ENCODE measurements at places on chromosomes 7 and 10. TPM values are rescaled to one million over a fixed set of nuclear protein-coding genes. Genes with fewer than 3 reads are reported as not detected.
A peak's percentile ranks its signal among the peaks of the same experiment; 100 is the strongest.

GRCh38 chr10:124518366-124518765 is 56.7 kb downstream of the LHPP start:
- no peak for DNase-seq

Gene VPS37D
- polyA plus RNA-seq, result 2.3 TPM

Gene WDR91
- polyA plus RNA-seq, result 37.8 TPM

DNA sequence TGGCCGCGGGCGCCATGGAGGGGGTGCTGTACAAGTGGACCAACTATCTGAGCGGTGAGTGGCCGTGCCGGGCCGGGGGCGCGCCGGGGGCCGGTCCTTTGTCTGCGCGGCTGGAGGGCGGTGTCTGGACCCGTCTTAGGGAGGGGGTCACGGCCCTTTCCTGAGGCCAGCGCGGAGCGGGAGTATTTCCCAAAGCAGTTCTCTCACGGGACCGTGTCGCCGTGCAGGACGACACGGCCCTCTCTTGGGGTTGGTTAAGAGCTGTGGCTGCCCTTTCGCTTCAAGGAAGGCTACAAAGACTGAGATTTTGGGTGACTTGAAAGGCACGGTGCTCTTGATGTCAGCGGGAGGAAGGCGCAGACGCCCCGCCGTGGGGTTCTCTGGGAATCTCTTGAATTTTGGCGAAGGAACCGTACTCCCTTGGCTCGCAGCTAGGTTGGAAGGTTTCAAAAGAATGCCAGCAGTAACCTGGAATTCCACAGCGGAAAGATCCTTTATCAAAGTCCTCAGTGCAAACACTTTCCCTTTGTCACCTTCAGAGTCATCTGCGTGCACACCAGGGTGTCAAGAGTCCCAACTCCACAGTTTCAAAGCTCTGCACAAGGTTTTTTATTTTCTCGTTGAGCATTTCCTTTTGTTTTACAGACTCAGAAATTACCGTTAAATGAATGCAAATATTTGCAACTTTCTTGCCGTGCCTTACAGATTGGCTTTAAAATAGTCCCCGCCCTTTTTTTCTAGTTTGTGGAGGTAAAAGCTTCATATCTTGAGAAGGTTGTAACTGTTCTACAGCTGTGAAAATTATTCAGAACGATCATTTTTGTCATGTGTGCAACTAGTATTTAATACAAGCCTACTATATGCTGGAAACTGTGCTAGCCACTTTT is 780 bp downstream of the PLEKHA8 start:
- DNase-seq, result peak; percentile 54

Gene ASZ1
- not detected for polyA plus RNA-seq

GRCh38 chr10:22053048-22053447 is 49.5 kb upstream of the DNAJC1 start:
- DNase-seq, result no peak

- DNase-seq, result no peak
Observed at GRCh38 chr10:96585736-96586418, 935 bp downstream of the TM9SF3 start.

Gene ANLN
- 2.3 TPM for polyA plus RNA-seq

DNA sequence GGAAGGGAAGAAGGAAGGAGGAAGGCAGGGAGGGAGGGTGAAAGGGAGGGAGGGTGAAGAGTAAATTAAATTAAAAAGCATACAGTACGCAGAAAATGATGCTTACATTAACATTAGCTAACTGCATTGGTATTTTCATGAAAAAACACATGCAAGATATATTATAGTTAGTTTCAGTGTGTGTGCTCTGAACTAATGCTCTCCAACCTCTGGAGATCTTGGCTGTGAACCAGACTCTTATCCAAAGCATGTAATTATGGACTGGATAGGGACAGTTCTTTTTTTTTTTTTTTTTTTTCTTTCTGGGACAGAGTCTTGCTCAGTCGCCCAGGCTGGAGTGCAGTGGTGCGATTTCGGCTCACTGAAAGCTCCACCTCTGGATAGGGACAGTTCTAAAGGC is 357.0 kb downstream of the FRMD4A start:
- DNase-seq, result no peak

- no peak for DNase-seq
Observed at GRCh38 chr7:150956395-150957132, 21.6 kb downstream of the KCNH2 start.

GRCh38 chr7:16747102-16747501 is 6.5 kb upstream of the TSPAN13 start:
- DNase-seq, result no peak

DNA sequence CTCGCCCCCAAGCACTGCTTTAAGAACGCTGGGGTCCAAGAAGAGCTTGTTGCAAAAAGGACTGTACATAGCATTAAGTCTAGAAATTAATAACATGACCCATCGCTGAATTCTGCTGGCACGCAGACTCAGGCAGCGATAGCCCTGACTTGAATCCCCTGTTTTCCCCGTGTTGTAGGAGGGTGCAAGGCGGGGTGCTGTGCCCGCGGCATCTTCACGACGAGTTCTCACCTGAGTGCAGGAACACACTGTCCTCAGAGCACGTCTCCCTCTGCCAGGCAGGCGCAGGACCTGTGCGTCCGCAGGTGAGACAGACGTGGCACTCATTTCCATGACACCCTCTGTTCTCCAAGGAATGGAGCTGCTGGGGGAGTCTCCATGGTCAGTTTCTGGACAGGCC is 243.2 kb downstream of the TCERG1L start:
- no peak for DNase-seq

DNA sequence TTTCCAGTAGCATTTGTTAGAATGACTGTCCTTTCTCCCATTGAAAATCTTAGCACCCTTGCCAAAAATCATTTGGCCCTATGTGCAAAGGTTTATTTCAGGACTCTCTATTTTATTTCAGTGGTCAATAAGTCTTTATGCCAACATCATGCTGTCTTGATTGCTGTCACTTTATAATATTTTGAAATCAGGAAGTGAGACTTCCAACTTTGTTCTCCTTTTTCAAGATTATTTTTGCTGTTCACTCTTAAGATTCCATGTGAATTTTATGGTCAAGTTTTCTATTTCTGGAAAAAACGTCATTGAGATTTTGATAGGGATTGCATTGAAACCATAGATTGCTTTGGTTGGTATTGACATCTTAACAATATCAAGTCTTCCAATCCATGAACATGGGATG is 65.1 kb downstream of the PAXIP1 start:
- DNase-seq, result no peak

- peak; percentile 88 for DNase-seq
Observed at GRCh38 chr10:60944058-60944909, at the start of gene RHOBTB1. TSS of gene RHOBTB1 (minus strand) at chr10:60944185. CDS start at chr10:60911542, 32,643 bp downstream.

DNA sequence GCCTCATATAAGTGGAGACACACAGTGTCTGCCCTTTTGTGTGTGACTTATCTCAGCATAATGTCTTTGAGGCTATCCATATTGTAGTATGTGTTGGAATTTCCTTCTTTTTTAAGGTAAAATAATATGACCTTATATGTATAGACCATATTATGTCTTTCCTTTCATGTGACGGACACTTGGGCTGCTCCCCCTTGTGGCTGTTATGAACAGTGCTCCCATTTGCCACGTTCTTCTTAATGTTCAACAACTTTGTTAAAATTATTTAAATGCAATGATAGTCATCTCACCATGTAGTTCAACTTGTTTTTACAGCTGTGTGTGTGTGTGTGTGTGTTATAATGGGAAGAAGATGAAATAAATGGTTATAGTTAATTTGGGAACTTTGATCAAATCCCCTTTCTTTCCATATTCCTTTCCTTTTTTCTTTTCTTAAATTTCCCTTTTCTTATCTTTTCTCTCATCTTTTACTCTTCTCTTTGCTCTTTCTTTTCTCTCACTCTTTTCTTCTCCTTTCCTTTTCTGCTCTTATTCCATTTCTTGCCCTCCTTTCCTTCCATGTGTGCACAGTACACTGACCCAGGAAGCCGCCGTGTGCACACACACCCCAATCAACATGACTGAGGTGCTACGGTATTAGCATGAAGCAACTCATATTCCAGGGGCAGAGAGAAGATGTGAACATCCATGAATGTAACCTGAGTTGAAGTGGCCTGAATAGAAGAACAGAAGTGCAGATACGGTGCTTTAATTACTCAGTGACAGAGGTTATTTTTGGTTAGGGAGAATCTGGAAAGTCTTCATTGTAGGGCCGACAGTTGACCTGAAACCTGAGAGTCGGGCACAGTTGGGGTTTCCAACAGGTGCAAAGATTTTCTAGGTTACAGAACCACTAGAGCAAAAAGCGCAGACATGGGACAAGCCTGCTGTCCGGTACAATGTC is 596.6 kb downstream of the SDK1 start:
- DNase-seq, result no peak

GRCh38 chr7:18287482-18287881 is 208.1 kb upstream of the HDAC9 start:
- DNase-seq, result no peak

Gene NPY4R2
- polyA plus RNA-seq, result not detected

Gene PITX3
- 0.13 TPM for polyA plus RNA-seq

GRCh38 chr10:7956508-7956907 is 98.0 kb upstream of the GATA3 start:
- DNase-seq, result no peak

DNA sequence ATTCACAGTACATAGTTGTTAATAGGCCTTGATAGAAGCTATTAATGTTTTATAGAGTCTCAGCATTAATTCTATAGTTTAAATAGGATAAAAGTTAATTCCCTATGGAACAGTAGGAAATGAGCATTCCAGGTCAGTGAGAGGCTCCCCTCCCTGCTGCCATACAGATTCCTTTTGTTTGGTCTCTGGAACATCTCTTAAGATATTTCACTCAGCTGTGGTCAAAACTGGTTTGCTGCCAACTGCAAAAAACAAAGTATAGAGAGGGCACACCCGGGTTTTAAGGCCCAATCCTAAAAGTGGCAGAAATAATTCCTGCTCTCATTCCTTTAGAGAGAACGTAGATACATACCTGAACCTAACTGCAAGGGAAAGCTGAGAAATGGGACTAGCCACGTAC is 51.3 kb downstream of the MDFIC start:
- no peak for DNase-seq

- peak; percentile 75 for DNase-seq
Observed at GRCh38 chr7:20786779-20787659, at the start of gene SP8. TSS of gene SP8 (minus strand) at chr7:20786886. CDS start at chr7:20786798, 88 bp downstream.

Gene TBATA
- not detected for polyA plus RNA-seq

GRCh38 chr10:21980691-21981090 is 22.8 kb downstream of the DNAJC1 start:
- DNase-seq, result no peak

DNA sequence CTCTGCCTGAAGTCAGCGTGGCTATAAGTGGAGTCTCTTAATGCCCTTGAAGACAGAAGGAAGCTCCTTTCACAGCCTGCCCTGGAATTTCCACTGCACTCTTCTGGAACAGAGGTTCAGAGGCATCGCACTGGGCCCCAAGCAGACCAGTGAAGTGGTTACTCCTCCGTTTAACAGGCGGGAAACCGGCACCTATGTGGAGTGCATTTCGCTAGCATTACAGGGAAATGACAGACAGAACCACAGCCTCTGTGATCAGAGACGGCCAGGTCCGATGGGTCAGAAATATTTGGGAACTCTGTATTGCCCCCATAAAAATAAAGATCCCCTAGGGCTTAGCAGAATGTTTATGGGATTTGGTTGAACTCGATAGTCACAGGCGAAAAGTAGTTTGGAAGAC is 406.9 kb upstream of the PRKCQ start:
- no peak for DNase-seq

GRCh38 chr7:74656441-74656836 is 1.1 kb upstream of the GTF2I start:
- DNase-seq, result peak; percentile 81

- DNase-seq, result no peak
Observed at GRCh38 chr7:155230169-155230593, 67.5 kb upstream of the INSIG1 start.

- DNase-seq, result no peak
Observed at GRCh38 chr7:4386190-4386589, 295.9 kb upstream of the FOXK1 start.

DNA sequence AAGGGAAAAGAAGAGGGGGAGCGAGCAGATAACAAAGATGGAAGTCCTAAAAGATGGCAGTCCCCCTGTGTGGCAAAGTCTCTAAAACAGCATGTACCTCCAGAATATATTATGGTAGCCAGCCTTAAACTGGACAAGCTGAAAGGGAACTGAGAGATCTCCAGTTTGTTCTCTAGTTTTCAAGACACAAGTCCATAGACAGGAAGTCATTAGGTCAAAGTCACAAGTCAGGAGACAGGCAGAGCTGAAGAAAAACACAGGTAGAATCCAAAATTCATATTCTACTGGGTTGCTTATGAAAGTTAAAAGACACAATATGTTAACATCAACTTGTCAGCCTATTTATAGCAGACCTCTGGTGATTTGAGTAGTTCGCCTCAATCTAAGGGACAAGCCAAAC is 38.7 kb downstream of the FAM107B start:
- DNase-seq, result no peak

- DNase-seq, result no peak
Observed at GRCh38 chr10:58996063-58996462, 180.4 kb upstream of the PHYHIPL start.

- DNase-seq, result no peak
Observed at GRCh38 chr7:54179321-54180029, 362.7 kb upstream of the VSTM2A start.

DNA sequence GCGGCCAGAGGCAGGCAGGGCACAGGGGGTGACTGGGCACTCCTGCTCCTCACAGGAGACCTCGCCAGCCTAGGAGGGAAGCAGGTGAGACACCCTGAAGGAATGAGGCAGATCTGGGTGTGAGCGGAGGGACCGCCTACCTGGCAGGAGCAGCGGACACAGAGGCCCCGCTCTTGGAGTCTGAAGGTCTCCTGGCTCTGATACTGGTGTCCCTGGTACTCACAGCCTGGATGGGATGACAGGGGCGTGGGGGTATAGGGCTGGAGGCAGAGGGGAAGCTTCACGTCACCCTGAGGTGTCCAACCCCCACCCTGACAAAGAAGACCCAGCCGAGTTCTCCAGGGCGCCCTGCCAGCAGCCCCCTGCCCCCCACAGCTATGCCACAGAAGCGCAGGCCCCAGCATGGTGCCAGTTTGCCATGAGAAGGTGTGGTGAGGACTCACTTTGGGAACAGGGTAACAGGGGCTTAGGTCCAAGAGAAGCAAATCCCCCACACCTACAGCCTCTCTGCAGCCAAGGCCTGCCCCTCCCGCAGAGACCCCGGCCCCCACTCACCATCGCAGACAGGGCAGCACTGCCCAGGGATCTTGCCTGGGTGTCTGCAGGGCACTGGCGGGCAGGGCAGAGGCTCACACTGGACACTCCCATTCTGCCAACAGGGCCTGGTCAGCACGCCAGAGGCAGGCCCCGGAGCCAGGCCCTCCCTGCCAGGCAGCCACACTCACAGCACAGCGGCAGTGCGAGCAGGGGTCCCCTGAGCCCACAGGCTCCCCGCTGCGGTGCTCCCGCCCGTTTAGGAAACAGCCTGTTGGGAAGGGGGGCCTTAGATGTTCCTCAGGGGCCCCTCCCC is 17.0 kb downstream of the KCP start:
- DNase-seq, result peak; percentile 69

Gene TMEM229A
- not detected for polyA plus RNA-seq
